Activated CD4-positive, alpha-beta T cell treated with anti-CD3 and anti-CD28 coated beads for 4 hours (primary cell): ENCODE measurements at places on chromosomes 3 and 15.

- no peak for DNase-seq
Observed at GRCh38 chr15:87902772-87903426, 353.6 kb downstream of the NTRK3 start.

DNA sequence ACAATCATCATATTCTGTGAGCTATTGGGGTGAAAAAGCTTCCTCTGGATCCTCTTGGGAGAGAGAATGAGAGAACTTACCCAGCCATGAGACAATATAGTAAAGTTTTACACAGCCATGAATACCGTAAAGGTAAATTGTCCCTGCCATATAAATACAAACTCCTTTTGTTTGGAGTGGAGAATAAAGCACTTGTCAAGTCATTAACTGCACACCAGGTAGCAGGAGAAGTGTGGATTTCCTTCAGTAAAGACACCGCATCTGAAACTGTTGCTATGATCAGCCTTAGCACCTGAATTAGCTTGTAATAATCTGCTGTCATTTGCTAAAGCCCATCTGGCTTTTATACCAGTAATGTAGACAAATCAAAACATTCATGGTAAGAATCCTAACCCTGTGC, 336.6 kb upstream of the SLCO3A1 start:
- no peak for DNase-seq

GRCh38 chr3:44019736-44020135, 221.9 kb upstream of the TOPAZ1 start:
- DNase-seq: no peak

DNA sequence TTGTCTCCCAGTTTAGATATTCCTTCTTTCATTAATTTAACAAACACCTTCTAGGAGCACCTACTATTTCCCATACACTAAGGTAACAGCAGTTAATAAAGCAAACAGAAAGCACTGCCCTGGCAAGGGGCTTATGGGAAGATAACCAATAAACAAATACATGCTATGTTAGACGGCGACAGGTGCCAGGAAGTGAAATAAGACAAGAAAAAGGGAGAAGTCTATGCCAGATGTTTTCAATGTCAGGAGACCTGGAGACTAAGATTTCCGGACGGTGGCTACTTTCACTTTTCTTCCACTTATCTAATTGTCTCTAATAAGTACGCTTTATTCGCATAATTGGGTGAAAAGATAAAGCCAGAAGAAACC, 32.5 kb upstream of the ZNF445 start:
- no peak for DNase-seq

- no peak for DNase-seq
Observed at GRCh38 chr3:177370246-177370822, 173.1 kb upstream of the TBL1XR1 start.

- DNase-seq: no peak
Observed at GRCh38 chr3:181333394-181333793, 343.9 kb upstream of the DNAJC19 start.

- DNase-seq: no peak
Observed at GRCh38 chr15:68774120-68774519, 46.6 kb downstream of the ANP32A start.

DNA sequence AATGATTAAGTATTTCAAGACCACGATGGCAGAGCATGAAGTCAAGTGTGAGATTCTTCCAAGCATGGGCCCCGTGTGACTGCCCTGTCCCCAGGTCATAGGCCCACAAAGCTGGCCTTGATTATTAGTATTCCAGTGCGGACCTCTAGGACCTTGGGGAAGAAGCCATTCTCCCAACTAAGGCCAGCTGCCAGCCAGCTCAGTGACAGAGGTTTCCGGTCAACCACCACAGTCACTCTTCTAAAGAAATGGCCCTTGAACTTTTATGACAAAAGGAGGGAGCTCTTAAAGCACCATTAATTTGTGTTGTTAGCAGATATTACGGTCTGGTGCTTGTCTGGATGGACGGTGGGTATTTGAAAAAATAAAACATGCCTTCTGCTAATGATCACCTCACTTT, 28.0 kb downstream of the FAM3D start:
- no peak for DNase-seq

GRCh38 chr3:13492048-13492447, 11.9 kb downstream of the HDAC11 start:
- no peak for DNase-seq

DNA sequence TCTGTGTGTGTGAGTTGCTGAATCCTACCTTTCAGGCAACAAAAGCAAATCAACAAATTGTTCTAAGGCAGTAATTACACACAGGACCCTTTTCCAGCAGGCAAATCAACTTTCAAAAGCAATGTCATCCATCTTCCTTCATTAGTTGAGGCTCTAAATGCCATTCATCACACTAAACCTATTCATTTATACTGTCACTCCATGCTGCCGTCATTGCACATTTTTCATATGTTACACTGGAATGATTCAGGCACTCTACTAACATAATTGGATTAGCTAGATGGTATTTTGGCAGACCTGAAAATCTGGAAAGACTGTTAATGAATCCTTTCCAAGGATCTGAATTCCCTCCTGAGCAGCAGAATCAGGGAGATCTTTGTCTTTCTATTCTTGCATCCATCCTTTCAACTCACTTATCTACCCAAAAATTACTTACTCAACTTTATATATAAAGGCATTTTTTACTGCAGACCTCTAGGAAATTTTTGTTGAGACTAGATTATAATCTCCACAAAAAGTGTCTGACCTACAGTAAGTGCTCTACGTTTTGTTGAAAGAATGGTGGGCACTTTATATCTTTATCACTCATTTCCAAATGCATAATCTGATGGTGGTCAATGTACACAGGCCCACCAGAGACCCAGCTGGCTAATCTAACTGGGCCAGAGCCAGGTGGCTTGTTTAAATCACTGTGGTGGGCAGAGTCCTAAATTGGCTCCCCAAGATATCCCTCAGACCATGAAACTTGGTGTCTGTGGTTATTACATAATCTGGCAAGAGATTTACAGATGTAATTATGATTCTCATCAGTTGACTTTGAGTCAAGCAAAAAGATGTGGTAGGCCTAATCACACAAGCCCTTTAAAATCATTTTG, 25.0 kb downstream of the MIX23 start:
- no peak for DNase-seq

GRCh38 chr3:174786825-174787224, 72.3 kb upstream of the NAALADL2 start:
- no peak for DNase-seq

- DNase-seq: no peak
Observed at GRCh38 chr3:112030901-112031300, 3.6 kb upstream of the TMPRSS7 start.

DNA sequence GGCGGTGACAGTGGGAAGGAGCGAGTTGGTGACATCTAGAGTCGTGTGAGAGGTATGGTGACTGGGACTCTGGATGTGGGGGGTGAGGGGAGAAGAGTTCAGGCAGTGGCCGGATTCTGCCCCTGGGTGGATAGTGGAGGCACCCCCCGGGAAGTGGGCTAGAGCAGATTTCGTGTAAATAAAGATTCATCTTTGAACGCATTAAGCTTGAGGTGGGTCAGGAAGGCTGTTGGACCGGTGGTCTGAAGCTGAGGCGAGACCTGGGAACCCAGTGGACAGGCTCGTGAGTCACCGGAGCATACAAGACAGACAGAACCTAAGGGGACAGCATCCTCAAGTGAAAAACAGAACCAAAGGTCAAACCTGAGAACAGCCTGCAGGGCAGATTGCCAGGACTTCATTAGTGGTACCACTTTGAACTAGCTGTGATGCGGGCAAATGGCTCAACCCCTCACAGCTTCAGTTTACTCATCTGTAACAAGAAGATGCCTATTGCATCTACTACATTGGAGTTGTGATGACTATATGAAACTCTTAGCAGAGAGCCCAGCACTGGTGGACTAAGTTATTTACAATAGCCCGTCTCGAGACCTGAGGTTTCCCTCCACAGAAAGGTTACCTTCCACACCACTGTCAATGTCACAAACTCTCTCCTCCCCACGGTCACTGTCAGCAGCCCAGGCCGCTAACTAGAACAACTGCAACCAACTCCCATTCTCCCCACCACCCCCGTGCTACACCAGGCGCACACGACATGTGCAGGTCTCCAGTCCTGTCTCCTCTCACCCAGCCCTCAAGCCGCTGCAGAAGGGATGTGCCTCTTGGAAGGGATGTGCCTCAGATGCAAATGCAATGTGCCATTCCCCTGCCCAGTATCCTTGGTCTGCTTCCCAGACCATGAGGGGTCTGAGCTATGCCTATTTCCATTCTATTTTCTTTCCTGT, 901 bp upstream of the CLN6 start:
- no peak for DNase-seq

DNA sequence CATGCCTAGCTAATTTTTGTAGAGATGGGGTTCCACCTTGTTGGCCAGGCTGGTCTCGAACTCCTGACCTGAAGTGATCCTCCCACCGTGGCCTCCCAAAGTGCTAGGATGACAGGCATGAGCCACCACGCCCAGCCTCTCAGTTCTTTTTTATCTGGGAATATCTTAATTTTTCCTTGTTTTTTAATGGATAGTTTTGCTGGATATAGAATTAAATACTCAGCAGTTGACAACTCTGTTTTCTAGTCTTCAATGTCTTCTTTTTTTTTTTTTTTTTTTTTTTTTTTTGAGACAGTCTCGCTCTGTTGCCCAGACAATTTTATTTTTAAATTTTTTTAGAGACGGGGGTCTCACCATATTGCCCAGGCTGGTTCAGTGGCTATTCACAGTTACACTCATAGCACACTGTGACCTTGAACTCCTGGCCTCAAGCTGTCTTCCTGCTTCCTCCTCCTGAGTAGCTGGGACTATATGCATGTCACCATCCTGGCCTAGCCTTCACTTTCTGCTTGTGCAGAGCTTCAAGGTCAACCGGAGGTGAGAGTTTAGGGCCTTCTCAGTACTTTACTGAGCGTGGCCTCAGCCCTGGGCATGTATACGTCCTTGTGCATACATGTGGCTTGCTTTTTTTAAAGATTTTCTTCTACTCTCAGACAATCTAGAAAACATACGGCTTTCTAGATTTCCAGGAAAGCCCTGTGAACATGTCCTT, 120.5 kb downstream of the ZNF609 start:
- no peak for DNase-seq

DNA sequence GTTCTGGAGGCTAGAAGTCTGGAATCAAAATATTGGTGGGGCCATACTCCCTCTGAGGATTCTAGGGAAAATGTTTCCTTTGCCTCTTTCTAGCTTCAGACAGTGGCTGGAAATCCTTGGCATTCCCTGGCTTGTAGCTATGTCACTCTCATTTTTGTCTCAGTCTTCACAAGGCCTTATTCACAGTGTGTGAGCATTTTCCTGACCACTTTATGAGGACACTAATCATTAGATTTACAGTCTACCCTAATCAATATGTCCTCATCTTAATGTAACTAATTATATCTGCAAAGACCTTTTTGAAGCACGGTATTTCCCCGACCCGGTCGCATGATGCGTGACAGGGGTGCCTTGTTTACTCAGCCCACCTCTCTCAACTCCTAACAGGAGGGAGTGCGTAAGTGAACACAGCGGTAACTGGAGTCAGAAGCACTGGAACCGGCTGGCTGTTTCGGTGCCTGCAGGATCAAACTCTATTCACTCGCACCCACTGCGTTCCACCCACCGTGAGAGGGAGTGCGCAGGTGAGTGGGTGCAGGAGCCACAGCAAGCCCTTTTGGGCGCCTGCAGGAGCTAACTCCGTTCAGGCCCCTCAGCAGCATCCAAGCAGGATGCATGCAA, 155.0 kb downstream of the EPHA3 start:
- no peak for DNase-seq

DNA sequence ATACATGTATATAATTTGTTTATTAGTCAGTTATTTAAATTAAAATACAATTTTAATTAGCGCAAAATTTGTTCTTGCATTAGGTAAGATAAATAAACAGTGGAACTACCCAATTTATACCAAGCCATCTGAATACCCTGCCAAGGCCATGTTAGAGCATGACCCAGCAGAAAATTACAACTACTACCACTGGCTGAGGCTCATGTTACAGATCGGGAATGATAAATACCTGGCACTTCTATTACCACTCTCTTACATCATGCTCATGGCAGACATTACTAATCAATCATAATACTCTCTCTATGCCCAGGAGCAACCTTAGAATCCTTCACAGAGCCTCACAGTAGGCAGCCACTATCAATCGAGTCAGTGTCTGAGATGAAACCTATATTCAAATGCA, 21.2 kb upstream of the LMOD3 start:
- DNase-seq: no peak

- no peak for DNase-seq
Observed at GRCh38 chr3:166127969-166128368, 290.7 kb upstream of the BCHE start.

DNA sequence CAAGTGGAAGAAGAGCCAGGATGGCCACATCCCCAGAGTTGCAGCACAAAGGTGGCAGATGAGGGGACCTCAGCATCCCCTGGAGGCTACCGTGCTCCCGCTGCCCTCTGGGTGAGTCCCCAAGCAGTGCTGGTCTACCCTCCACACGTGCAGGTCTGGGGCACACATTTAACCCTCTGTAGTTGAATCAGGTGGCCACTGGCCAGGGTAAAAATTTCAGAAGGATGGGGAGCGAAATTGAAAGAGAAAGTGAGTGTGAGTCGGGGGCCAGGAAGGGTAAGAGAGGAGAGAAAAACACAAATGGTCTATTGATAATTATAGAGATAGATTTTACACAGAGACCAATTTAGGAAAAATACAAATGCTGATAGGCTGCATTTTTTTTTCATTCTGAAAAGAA, 139.5 kb upstream of the EIF1B start:
- no peak for DNase-seq
